Mesenchymal stem cell (in vitro differentiated cells and primary cell): ENCODE measurements at places on chromosomes 4 and X.
A peak's percentile ranks its signal among the peaks of the same experiment; 100 is the strongest.

DNA sequence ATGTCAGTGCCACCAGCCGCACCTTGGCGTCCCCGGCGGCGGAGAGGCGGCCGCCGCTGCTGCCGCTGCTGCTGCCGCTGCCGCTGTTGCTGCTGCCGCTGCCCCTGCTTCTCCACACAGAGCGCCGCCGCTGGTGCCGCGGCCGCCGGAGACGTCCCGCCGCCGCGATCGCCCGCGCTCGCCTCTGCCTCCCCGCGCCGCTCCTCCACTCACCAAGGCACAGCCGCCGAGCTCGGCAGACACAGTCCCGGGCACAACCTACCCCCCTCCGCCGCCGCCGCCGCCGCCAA lies at the start of gene PPP3CA:
Gene PPP3CA, minus strand, starts transcription at position 260 of the 290 bp plus-strand sequence.
- DNase-seq: no peak

GRCh38 chr4:140799686-140800225 lies 43.6 kb upstream of the TBC1D9 start:
- DNase-seq: no peak

- DNase-seq: peak; percentile 52
These were observed 25.2 kb upstream of the FGFR3 start for GRCh38 chr4:1767770-1768366.

GRCh38 chr4:89492581-89493071 lies 185.0 kb upstream of the GPRIN3 start:
- peak; percentile 89 for DNase-seq

DNA sequence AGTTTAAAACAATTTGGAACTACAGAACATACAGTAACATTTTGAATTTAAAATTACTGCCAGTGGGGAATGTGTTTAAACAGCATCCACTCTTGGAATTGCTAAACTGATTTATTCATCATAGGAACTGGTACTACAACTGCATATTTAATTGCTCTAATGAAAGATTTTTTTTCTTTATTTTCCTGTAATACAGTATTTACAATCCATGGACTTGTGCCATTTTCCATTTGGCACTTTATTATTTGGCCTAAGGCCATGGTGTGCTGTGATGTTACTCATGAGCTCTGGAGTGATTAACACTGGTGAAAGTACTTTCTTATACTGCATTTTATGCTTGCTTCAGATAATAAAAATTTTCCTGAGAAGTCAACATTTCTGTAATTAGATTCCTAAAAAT lies 69.7 kb upstream of the NUDT6 start:
- no peak for DNase-seq

DNA sequence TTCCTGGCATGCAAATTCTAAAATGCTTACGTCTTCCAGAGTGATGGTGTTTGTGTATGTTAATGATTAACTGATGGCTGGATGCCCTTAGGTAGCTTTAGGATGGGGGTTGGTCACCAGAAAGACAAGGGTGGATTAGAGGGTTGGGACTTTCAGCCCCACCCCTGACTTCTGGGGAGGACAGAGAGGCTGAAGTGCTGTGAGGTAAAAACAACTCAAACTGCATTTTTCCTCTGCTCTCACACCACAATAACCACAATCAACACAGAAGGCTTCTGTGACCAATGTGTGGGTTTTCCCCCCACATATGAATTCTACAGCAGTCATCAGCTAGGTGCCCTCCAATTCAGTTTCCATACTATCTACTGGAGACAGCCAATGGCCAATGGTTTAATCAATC lies 18.7 kb upstream of the DDIT4L start:
- DNase-seq: peak; percentile 15

- DNase-seq: peak; percentile 52
These were observed 119.8 kb downstream of the NEK1 start for GRCh38 chr4:169492436-169493163.

DNA sequence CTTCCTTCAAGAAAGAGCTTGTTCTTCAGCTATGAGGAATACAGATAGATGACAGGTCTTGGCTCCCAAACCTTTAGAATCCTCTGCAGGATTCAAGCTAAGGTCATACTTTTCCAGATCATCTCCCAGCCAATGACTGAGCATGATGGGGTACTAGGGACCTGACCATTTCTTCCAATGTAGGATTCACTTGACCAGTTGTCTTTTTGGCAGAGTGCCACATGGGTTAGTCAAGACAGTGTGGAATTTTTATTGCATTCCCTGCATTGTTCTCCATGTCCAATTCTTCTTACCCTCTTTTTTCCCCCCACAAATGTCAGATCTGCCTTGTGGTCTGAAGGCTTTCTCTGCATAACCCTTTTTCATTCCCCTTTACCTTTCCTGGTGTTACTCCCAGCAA lies 99.5 kb downstream of the CCSER1 start:
- DNase-seq: peak; percentile 5

DNA sequence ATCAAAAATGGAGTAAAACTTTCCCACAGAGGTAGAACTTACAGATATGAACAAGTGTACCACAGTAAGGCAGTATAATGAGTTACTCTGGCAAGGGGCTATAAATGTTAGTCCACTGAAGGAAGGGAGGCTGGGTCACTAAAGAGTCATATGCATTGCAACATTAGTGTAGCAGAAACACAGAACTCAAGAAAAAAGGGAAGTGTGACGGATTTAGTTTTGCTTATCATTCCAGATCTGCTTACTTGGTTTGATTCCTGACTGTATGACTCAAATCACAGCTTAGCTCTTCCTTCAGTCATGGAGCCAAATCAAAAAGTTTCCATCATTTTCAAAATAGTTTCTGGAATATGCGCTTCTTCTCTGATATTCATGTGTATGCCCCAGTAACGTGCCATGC lies 148.7 kb downstream of the FSTL5 start:
- peak; percentile 73 for DNase-seq

- DNase-seq: no peak
These were observed 267.0 kb downstream of the CHIC1 start for GRCh38 chrX:73829890-73830466.

- DNase-seq: no peak
These were observed 18.1 kb upstream of the C4orf36 start for GRCh38 chr4:86910369-86910768.

DNA sequence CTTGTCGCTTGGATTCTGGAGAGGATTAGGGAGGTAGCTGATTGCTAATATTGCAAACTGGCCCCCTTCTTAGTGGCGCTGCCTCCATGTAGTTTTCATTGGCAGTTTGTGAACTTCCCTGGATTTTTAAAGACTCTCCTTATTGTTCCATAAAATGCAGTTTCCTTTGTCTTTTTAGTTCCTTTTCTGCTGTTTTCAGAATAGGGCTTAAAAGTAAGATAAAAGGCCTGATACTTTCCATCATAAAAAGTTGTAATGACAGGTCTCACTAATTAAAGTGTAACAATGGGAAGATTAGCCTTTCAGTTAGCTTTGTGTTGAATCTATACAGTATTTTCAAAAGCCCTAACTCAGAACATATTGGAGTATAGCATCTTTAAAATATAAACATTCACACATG lies 21.2 kb downstream of the ZIC3 start:
- no peak for DNase-seq

GRCh38 chr4:103484521-103484920 lies 235.3 kb downstream of the TACR3 start:
- no peak for DNase-seq

DNA sequence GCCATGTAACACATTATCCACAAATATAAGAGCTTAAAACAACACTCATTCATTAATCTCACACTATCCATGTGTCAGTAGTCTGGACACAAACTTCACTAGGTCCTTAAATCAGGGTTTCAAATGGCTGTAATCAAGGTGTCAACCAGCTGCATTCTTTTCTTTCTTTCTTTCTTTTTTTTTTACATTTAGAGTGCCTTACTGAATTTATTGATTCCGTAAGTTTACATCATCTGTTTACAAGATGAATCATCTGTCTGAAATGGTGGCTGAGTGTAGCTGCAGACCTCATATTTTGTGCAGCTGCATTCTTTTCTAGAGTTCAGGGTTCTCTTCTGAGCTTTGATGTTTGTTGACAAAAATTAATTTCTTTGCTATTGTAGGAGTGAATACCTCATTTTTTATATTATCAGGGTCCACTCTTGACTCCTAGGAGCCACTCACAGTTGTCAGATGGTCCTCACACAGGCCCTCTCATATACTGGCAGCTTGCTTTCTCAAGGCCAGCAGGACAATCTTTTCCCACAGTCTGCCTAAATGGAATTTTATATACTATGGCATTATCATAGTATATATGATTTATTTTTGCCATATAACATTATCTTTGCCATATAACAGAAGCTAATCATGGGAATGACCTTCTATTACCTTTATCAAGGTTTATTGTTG lies 37.8 kb downstream of the SPOCK3 start:
- DNase-seq: peak; percentile 22

DNA sequence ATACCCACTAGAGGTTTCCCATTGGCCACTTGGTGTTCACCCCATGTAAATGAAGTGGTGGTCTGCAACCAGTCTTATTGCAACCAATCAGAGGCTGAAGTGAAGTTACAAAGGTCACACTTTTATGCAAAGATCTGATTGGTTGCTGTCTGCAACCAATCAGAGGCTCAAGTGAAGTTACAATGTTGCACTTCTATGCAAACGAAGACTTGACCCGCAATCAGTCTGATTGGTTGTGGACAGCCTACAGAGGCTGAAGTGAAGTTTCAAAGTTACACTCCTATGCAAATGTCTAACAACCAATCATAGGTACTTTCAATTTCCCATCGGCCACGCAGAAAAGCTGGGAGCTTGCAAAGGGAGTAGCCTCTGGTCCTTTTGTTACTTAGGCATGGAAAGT lies 22.3 kb upstream of the XPNPEP2 start:
- no peak for DNase-seq

- no peak for DNase-seq
These were observed 165.9 kb upstream of the CENPE start for GRCh38 chr4:103364083-103364482.

GRCh38 chrX:106243376-106243775 lies 75.3 kb downstream of the PWWP3B start:
- DNase-seq: no peak

DNA sequence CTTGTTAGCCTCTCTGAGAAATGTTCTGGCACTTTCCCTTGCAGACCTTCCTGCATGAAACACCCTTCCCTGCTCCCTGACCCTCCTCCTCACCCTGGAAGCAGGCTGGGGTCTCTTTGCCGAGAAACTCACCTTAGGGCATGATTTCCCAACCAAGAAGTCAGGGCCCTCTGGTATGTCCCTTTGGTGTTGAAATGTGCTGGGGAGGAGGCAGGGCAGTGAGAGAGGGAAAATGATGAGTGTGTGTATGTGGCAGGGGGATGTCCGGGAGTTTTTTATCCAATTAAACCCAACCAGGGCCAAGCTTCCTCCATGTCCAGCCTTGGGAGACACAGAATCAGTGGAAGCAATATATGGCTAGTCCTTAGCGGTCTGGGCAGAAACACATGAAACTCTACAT lies 5.1 kb downstream of the ELF4 start:
- peak; percentile 48 for DNase-seq

- DNase-seq: peak; percentile 63
These were observed at the start of gene ZFYVE28 for GRCh38 chr4:2417765-2418649. ZFYVE28 (minus strand) TSS chr4:2418645; CDS start chr4:2418323, 322 bp downstream.

DNA sequence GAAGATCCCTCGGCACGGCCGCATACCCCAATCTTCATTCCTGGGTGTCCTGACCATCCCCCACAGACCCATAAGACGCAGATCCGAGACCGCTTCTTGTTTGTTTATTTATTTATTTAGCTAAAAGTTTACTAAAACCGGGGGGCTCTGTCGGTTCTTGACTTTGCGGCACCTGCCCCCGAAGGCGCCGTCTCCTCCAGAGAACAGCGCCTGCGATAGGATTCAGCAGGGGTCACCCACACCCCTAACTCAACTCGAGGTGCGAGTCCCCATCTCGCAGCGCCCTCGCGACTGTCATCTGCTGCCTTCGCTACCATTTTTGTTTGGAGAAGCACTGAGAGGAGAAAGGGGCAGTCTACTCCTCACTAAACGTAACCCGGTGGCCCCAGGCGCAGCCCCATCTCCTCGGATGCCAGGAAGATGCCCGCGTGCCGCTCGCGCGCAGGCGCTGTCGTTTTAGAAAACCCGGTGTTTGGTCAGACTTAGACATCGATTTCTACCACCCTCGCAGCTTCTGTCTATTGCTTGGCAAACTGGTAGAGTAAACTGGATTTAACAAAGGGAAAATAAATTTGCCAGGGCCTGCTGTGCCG lies 18.9 kb upstream of the GPR101 start:
- no peak for DNase-seq

- DNase-seq: peak; percentile 26
These were observed 13.0 kb downstream of the SLC7A11 start for GRCh38 chr4:138229160-138229559.

DNA sequence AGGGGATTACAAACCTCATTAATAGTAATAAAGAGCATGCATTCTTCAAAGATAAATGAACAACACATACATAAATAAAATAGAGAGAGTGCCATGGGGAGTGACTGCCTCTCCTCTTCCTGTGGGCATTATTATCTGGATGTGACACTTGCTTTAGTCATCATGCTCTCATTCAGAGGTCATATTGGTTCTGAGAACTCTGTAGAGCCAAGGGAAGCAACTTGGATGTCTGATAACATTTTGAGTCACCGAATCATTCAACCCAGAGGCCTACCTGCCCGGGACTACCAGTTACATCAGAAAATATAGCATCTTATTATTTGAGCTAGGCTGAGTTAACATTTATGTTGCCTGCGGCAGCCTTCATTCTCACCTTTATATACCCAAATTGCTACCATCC lies 489.5 kb downstream of the STIM2 start:
- DNase-seq: peak; percentile 5

- no peak for DNase-seq
These were observed 138.8 kb upstream of the IL15 start for GRCh38 chr4:141497627-141498026.

GRCh38 chr4:113384600-113384999 lies 335.1 kb downstream of the ANK2 start:
- peak; percentile 65 for DNase-seq

GRCh38 chr4:12703036-12703435 lies 781.1 kb downstream of the RAB28 start:
- DNase-seq: no peak

- no peak for DNase-seq
These were observed 38.8 kb upstream of the TRPC5OS start for GRCh38 chrX:111837197-111837596.

GRCh38 chrX:138759217-138759943 lies 47.9 kb upstream of the FGF13 start:
- no peak for DNase-seq

DNA sequence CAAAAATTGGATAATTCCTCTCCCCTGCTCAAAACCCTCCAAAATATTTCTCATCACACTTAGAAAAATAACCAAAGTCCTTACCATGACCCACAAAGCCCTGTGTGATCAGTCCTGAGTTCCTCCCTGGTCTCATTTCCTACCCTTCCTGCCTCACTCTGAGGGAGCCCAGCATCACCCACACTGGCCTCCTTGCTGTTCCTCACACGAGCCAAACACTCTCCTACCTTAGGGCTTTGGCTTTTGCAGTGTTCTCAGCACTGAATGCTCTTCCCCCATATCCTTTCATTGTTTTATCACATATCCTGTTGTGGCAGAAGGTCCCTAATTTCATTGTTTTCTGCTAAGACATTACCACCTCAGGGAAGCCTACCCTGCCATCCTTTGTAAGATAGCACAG lies 12.2 kb downstream of the MGAT4D start:
- DNase-seq: no peak

- peak; percentile 44 for DNase-seq
These were observed 33.9 kb downstream of the SEC24D start for GRCh38 chr4:118801895-118802575.
